ENCODE measurements at places on chromosomes 2 and 18.

DNA sequence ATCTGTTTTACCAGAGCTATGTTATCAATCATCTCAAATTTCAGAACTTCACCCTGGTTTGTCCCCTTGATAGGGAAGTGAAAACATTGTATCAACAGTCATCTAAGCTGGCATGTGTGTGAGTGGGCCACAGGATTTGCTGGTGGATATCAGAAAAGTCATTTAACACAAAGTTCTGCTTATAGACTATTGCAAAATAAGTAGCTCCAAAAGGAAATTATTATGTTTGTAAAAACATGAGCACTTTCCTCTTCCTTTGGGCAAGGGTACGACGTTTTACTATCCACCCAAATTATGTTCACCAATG is 20.7 kb upstream of the COPS8 start:
- no peak for DNase-seq

GRCh38 chr2:222955008-222955407 is 94.2 kb downstream of the ACSL3 start:
- no peak for DNase-seq

GRCh38 chr18:55003695-55004094 is 44.4 kb upstream of the CCDC68 start:
- DNase-seq = no peak

DNA sequence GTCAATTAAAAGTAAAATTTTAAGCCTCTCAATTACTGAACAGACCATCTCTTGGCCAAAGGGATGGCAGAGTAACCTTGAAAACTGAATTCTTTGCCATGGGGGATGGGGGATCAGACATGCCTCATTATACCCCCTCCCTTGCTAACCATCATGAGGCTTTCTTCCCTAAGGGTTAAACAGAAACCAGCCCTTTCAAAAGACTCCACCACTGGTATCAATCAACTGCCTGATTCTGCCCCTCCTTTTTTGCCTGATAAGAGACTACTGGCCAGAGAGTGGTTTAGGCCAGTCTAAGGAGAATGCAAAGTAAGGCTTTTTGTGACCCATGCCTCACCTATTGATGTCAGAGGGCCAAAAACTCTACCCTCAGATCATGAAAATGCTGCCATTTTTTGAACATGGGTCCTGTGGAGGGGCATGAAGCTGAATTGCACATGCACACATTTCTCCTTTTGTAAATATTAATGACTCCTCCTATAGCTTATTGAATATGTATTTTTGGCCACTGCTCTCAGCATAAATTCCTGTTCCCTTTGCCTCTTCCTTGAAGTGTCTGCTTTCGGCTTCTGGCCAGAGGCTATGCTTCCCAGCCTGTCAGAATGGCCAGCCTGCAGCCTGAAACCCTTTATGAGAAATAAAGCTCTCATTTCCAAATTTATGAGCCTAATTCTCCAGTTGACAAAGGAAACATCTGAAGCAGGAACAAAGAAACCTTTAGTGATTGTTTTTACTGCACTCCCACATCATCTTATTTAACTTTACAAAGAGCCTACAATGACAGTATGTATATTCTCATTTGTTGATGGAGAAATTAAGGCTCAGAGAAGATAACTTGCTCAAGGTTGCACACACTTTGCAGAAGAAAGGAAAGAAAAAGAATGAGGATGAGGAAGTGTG is 270.7 kb upstream of the CELF4 start:
- DNase-seq = no peak

DNA sequence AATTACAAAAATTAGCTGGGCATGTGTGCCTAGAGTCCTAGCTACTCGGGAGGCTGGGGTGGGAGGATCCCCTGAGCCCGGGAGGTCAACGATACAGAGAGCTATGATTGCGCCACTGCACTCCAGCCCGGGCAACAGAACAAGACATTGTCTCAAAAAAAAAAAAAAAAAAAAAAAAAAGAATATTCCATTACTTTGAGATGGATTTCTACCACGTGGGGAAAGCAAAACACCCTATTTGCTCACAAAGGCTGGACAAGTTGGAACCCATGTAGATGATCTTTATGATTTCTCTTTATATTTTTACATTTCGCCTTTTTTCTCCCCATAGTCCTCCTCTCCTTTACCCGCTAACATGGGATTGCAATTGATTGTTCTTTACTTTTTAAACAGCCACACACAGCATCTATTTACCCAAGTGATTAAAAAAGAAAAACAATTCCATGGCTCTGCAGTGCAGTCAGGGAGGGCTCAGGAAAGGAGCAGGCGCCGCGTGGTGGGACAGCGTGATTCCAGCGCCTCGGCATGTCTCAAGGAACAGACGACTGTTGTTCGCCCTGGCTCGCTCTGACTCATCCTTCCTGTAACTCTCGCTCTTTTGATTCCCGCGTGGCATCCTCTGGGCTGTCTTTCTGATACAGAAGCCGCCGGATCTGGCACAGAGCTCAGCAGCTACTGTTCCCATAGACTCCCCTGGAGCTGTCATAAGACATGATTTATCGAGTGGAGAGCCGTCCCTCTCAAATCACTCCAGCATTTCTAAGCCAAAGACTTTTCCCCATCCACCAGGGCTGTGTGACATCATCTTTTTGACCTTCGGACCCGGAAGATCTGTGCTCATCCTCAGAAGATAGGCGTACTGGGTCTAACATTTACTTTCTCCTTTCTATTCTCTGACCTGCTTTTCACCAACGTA is 230.4 kb upstream of the AGAP1 start:
- no peak for DNase-seq

GRCh38 chr18:8218197-8218596 is 391.0 kb upstream of the RAB12 start:
- no peak for DNase-seq

DNA sequence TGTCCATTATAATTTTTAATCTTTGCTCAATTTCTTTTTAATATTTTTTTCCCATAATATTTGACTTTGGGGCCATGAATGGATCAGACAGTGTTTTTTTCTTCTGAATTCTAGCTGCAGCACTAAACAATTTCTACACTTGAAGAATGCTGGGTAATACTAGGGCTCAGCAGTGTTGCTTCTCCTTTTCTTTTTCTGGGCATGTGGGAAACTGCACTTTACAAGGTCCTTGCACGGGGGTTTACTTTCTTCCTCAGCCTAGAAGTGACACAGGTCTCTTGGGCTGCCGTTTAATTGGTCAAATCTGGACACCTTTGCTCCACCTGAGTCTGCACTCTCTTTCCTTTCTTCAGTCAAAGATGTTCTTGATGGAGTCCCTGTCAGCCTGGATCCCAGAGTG is 135.4 kb upstream of the APCDD1 start:
- DNase-seq = no peak

DNA sequence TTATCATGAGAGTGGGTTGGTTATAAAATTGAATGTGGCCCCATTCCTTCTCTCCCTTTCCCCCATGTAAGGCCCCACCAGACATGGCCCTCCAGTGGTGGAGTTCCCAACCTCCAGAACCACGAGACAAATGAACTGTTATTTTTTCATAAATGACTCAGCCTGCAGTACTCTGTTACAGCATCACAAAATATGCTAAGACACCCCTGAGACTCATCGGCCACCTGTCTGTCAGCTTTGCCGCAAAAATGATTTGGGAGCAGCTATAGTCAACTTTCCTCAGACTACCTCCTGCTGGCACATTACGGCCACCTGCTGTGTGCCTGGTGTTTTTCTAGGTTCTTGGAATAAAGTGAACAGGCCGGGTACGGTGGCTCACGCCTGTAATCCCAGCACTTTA is 21.4 kb upstream of the C1QL2 start:
- DNase-seq = no peak
